Brain (organoid and tissue), 16 donors: ENCODE measurements at places on chromosomes 11 and 22.

- peak; percentile 21 for DNase-seq
Observed at GRCh38 chr11:74634537-74634936, 42.2 kb downstream of the POLD3 start.

DNA sequence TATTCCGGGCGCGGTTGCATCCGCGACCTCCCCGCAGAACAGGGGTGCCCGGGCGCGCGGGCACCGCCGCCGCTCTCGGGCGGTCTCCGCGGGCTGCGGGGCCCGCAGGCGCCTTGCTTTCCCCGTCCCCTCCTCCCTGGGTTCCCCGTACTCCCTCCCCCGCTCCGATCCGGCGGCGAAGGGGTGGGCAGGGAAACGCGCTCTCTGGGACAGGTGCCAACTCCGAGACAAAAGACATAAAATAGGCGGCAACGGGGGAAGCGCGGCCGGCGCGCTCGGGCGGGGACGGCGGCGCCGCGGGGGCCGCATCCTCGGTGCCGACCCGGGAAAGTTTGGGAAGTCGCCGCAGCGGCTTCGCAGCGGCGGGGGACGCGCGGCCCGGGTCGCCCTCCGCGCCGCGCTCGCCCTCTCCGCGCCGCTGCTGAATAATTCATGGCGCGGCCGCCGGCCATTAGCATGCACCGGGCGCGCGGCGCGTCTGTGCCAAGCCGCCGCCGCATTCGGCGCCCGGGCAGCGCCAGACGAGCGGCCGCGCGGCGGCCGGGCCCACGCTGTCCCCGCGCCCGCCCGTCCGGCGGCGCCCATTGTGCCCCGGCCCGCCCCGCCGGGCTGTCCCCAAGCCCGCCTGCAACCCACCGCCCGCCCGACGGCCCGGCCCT lies 78.7 kb upstream of the PPARA start:
- peak; percentile 91 for DNase-seq

- peak; percentile 3 for DNase-seq
Observed at GRCh38 chr11:108278546-108278945, 55.7 kb downstream of the ATM start.

GRCh38 chr11:65429724-65430405 lies 7.3 kb downstream of the NEAT1 start:
- no peak for DNase-seq

DNA sequence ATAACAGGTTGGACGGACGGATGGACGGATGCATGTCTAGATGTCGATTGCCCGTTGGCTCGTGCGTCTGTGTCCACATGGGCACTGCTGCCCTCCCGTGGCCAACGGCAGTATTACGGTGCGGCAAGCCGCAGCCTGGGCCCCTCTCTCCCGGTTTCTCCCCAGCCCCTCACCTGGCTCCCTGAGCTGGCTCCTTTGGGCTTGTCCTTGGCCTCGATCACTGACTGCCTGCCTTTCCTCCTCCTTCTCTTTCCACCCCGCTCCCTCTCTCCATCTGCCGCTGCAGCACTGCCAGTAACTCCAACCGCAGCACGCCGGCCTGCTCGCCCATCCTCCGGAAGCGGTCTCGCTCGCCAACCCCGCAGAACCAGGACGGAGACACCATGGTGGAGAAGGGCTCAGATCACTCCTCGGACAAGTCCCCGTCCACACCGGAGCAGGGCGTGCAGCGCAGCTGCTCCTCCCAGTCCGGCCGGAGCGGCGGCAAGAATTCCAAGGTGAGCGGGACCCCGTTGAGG lies 77.3 kb downstream of the SCN3B start:
- peak; percentile 55 for DNase-seq

DNA sequence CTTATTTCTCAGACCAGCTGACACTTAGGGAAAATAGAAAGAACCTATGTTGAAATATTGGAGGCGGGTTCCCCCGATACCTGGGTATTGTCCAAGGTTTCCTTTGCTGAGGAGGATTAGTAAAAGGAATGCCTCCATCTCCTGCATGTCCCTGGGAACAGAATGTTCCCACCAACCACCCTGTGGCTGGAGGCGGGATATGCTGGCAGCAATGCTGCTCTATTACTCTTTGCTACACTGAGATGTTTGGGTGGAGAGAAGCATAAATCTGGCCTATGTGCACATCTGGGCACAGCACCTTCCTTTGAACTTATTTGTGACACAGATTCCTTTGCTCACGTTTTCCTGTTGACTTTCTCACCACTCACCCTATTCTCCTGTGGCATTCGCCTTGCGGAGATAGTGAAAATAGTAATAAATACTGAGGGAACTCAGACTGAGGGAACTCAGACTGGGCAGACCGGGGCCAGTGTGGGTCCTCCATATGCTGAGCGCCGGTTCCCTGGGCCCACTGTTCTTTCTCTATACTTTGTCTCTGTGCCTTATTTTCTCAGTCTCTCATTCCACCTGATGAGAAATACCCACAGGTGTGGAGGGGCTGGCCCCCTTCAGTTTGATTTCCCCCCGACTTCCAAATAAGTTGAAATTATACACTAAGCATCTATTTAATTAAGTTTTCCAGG lies 32.1 kb downstream of the IGLL1 start:
- DNase-seq, result no peak

DNA sequence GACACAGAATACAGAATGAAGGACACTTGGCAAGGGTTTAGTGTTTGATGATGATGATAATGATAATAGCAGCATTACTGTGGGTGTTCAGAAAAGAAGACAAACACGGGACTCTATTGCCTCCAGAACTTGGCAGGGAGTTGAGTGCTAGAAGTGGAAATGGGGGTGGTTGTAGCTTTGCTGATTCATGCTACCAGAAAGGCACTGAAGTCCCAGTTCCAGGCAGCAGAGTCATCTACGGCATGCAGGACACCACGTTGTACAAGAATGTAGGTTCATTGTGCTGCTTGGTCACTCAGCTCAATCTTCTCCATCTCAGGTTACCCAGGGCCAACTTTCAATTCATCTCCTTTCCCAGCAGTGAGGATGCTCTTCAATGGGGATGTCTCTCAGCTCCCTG lies 115.7 kb downstream of the NTM start:
- no peak for DNase-seq

GRCh38 chr11:113082341-113082955 lies 121.2 kb downstream of the NCAM1 start:
- DNase-seq, result peak; percentile 37

GRCh38 chr11:131025020-131025419 lies 108.7 kb upstream of the SNX19 start:
- DNase-seq, result peak; percentile 62

- DNase-seq, result no peak
Observed at GRCh38 chr11:10878408-10879214, 20.8 kb upstream of the ZBED5 start.

- no peak for DNase-seq
Observed at GRCh38 chr11:94586546-94586945, 19.4 kb downstream of the PIWIL4 start.

- DNase-seq, result no peak
Observed at GRCh38 chr11:44282620-44283019, 27.3 kb downstream of the ALX4 start.

GRCh38 chr11:68293708-68294107 lies 18.7 kb upstream of the LRP5 start:
- no peak for DNase-seq

DNA sequence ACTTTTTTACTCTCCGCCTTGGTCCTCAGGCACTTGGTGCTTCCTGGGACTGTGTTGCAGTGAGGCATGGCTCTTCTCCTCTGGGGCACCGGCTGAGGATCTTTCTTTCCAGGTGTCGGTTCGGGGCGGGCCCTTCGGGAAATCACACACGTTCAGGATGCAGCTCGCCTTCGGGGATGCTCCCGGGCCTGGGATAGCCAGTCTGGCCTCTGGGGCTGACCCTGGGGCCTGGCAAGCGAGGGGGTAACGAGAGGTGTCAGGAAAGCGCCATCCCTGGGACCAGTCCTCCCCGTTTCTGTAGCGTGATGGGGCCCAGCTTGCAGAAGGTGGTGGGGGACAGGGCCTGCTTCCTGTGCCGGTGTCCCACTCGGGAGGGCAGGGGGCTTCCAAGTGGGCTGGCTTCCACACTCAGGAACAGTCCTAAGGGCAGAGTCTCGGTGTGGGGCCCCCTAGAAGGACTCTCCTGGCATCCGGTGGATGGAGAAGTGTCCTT lies 53.6 kb downstream of the LRP5 start:
- DNase-seq, result no peak
